Keratinocyte (primary cell): ENCODE measurements at places on chromosomes 13 and 19.
A peak's percentile ranks its signal among the peaks of the same experiment; 100 is the strongest.

DNA sequence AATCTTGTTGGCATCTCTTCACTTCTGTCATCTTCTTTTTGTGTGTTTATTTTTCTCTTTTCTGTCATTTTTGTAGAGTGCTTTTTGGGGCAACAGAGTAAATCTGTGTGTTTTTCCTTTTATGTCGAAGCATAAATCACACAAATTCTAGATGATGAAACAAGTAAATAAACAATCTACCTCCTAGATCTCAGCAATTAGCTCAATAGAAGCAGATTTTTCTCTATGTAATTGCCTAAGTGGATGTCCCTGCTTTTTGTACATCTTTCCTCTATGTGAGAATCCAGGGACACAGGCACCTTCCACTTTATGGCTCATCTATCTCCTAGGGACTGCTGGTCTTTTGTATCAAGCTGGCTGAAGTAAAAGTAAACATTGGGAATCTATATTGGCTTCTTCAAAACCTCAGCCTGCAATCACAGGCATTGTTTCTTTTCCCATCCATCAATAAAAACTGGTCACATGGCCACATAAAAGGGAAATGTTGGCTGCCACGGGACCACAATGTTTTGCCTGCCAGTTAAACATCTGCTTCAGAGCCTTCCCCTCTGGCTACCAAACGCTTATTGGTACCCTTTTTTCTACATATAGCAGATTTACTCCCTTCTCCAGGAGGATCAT is 323.8 kb downstream of the LMO7 start:
- no peaks in the 10 kb centered on the region for H3K36me3 ChIP-seq
- H3K4me3 ChIP-seq: no peak overlapping the region
- no peaks in the 10 kb centered on the region for H3K4me1 ChIP-seq
- no peak for DNase-seq

- no peak overlapping the region for H3K27ac ChIP-seq
- H3K36me3 ChIP-seq: no peaks in the 10 kb centered on the region
- no peak overlapping the region for H3K4me3 ChIP-seq
- no peaks in the 10 kb centered on the region for H3K27me3 ChIP-seq
- no peak for DNase-seq
These were observed 59.9 kb upstream of the ZNF85 start for GRCh38 chr19:20863176-20863575.

DNA sequence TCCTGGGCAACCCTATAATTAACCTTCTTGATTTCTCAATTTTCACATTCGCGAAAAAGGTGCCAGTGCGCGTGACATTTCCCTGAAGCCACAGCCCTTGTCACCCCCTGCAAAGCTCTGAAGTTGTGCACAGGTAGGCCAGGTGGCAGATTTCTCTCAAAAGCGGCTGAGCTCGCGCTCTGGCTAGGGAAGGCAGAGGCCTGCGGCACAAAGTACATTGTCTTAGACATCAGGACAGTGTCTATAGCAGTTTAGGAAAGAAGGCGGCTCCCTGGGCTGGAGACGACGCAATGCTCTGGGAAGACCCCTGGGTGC is 42.9 kb upstream of the ZNF14 start:
- H3K36me3 ChIP-seq: no peaks in the 10 kb centered on the region
- H3K27me3 ChIP-seq: no peaks in the 10 kb centered on the region
- peak overlapping the region; percentile 72 for H3K27ac ChIP-seq
- DNase-seq: no peak
- peak overlapping the region; percentile 85 for H3K4me3 ChIP-seq
- peaks cover 3% of the 10 kb centered on the region for H3K4me1 ChIP-seq

- no peaks in the 10 kb centered on the region for H3K4me1 ChIP-seq
- no peak overlapping the region for H3K27ac ChIP-seq
- H3K4me3 ChIP-seq: no peak overlapping the region
- H3K27me3 ChIP-seq: no peaks in the 10 kb centered on the region
- no peak for DNase-seq
- no peaks in the 10 kb centered on the region for H3K36me3 ChIP-seq
These were observed 465.1 kb upstream of the PCDH20 start for GRCh38 chr13:61880578-61881283.

DNA sequence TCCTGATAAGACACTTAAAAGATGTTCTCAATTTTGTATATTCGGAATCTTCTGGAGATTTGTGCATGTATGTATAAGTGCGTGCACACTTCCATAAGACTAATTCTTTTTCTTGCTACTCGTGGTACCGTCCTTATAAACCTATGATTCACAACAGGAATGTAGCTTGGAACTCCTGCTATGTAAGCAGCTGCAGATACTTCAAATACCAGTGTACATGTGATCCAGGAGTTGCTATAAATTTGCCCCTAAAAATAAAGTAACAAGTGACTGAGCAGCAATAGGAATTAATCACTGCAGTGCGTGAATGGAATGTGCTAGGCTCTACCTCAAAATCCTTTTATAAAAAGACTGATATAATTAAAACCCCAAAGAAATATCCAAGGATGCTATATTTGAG is 214.9 kb downstream of the KLF5 start:
- no peaks in the 10 kb centered on the region for H3K27me3 ChIP-seq
- DNase-seq: peak; percentile 45
- no peak overlapping the region for H3K4me3 ChIP-seq
- no peaks in the 10 kb centered on the region for H3K36me3 ChIP-seq

GRCh38 chr13:112065521-112065866 is 1.5 kb upstream of the SOX1 start:
- H3K27me3 ChIP-seq: peaks cover 84% of the 10 kb centered on the region
- no peak for DNase-seq
- H3K4me1 ChIP-seq: no peaks in the 10 kb centered on the region
- H3K27ac ChIP-seq: no peak overlapping the region
- H3K4me3 ChIP-seq: no peak overlapping the region

DNA sequence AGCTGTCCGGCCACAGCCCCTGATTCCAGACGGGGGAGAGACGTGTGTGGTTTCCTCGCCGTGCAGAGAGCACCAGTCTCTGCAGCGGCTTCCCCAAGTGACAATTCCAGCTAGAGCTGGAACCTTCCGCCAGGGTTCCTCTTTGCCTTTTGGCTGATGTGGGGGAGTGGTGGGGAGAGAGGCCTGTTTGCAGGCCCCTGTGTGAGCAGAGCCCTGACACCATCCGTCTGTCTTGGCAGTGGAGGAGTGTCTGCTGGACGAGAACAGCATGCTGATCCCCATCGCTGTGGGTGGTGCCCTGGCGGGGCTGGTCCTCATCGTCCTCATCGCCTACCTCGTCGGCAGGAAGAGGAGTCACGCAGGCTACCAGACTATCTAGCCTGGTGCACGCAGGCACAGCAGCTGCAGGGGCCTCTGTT is 25.0 kb downstream of the LAMP1 start:
- H3K4me3 ChIP-seq: no peak overlapping the region
- DNase-seq: no peak
- H3K36me3 ChIP-seq: peaks cover 27% of the 10 kb centered on the region
- H3K4me1 ChIP-seq: no peaks in the 10 kb centered on the region

DNA sequence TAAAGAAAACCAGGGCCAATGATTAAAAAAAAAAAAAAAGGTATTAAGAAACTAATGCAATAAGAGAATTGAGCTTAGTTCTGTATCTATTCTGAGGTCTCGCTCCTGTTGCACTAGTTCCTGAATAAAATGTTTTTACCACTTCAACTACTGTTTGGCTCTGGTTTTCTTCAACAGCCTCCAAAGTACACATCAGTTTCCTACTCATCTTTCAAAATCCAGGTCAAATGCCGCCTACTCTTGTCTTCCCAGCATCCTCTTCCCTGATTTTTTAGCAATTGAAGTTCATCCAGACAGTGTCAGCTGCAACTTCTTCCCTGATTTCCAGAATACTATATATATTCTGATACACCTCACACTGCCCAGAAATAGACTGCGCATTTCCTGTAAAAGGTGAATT is 1.4 kb upstream of the RCBTB1 start:
- peak overlapping the region; percentile 87 for H3K27ac ChIP-seq
- H3K27me3 ChIP-seq: no peaks in the 10 kb centered on the region
- no peak for DNase-seq
- H3K4me3 ChIP-seq: peak overlapping the region; percentile 54
- H3K36me3 ChIP-seq: no peaks in the 10 kb centered on the region

DNA sequence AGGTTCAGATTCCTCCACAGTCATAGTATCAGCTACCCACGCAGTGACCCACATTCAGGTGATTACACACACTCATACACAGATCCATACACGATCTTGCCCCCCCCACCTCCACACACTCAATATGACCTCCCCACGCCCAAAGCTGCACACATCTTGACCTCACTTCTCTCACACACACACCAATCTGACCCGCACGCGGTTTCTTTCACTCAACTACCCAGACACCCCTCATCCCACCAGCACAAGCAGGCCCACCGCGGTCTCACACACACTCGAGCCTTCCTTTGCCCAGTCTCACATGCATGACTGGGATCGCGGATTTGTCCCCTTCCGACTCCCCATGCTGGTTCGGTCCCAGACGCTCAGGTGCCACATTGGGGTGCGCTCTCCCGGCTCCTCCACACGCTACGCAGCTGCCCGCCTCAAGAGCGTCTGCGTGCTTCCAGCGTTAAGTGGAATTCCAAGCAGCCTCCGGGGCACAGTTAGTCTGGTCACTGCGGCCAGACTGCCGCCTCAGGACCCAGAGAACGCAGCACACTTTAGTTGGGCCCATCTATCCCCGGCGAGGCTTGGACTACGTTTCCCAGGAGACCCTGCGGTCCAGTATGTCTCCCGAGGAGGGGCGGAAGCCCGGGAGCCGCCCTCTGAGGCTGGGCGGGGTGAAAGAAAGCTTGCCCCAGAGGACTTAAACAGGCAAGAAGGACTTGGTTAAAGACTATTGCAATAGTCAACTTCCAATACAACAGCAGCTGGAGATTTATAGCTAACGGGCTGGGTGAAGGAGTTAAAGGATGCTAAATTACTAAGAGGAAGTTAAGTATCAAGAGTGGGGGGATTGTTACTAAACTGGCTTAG is 746 bp upstream of the ZNF345 start:
- H3K27ac ChIP-seq: peak overlapping the region; percentile 85
- peaks cover 8% of the 10 kb centered on the region for H3K36me3 ChIP-seq
- peak overlapping the region; percentile 70 for H3K4me3 ChIP-seq
- no peaks in the 10 kb centered on the region for H3K27me3 ChIP-seq

GRCh38 chr19:35307931-35308330 is 16.0 kb downstream of the MAG start:
- H3K4me1 ChIP-seq: no peaks in the 10 kb centered on the region
- H3K27me3 ChIP-seq: peaks cover 3% of the 10 kb centered on the region
- H3K27ac ChIP-seq: no peak overlapping the region
- H3K4me3 ChIP-seq: no peak overlapping the region

DNA sequence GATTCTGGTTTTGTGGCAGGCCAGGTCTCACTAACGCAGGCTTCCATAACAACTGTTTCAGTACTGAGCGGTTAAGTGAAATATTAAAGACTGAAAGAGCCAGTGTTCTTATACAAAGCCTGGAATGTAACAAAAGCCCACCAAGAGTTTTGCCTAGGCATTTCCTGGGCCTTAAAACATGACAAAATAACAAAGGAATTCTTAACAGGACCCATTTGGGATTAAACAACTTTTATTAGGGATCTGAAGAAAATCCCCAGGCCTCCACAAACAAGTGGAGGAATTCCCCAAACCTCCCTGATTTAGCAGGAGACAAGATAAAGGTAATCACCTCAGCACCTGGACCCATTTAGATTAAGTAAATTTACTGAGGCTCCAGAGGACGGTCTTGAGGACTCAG is 799.7 kb upstream of the SPRY2 start:
- H3K27ac ChIP-seq: no peak overlapping the region
- H3K4me1 ChIP-seq: no peaks in the 10 kb centered on the region
- DNase-seq: no peak

- no peaks in the 10 kb centered on the region for H3K4me1 ChIP-seq
- H3K27me3 ChIP-seq: no peaks in the 10 kb centered on the region
- no peak overlapping the region for H3K27ac ChIP-seq
- H3K4me3 ChIP-seq: no peak overlapping the region
These were observed 1726.0 kb downstream of the EFNB2 start for GRCh38 chr13:104809483-104809882.

GRCh38 chr19:58001895-58002369 is 688 bp downstream of the ZNF606 start:
- peaks cover 16% of the 10 kb centered on the region for H3K4me1 ChIP-seq
- peak overlapping the region; percentile 82 for H3K27ac ChIP-seq
- no peaks in the 10 kb centered on the region for H3K27me3 ChIP-seq
- peak overlapping the region; percentile 94 for H3K4me3 ChIP-seq

DNA sequence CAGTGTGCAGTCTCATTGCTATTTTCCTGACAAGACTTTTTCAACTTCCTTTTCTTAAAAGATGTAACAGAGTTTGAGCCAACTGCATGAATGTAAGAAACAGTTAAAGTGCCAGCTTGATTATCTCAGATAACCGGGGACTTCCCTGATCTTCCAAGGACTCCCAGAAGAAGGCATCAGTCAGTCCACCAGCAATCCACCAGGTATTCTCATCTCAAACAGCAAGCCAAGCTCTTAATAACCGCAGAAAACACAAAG is 350.1 kb downstream of the LIG4 start:
- no peak overlapping the region for H3K4me3 ChIP-seq
- H3K27ac ChIP-seq: no peak overlapping the region
- H3K27me3 ChIP-seq: peaks cover 38% of the 10 kb centered on the region
- H3K4me1 ChIP-seq: no peaks in the 10 kb centered on the region

- H3K36me3 ChIP-seq: no peaks in the 10 kb centered on the region
- H3K27me3 ChIP-seq: no peaks in the 10 kb centered on the region
- no peak overlapping the region for H3K4me3 ChIP-seq
- H3K27ac ChIP-seq: no peak overlapping the region
These were observed 9.7 kb downstream of the RASA3 start for GRCh38 chr13:114122591-114123211.

- DNase-seq: no peak
- H3K27me3 ChIP-seq: no peaks in the 10 kb centered on the region
- no peak overlapping the region for H3K4me3 ChIP-seq
- no peaks in the 10 kb centered on the region for H3K4me1 ChIP-seq
- H3K36me3 ChIP-seq: peaks cover 10% of the 10 kb centered on the region
These were observed 99.5 kb downstream of the KDM4B start for GRCh38 chr19:5068233-5069072.

DNA sequence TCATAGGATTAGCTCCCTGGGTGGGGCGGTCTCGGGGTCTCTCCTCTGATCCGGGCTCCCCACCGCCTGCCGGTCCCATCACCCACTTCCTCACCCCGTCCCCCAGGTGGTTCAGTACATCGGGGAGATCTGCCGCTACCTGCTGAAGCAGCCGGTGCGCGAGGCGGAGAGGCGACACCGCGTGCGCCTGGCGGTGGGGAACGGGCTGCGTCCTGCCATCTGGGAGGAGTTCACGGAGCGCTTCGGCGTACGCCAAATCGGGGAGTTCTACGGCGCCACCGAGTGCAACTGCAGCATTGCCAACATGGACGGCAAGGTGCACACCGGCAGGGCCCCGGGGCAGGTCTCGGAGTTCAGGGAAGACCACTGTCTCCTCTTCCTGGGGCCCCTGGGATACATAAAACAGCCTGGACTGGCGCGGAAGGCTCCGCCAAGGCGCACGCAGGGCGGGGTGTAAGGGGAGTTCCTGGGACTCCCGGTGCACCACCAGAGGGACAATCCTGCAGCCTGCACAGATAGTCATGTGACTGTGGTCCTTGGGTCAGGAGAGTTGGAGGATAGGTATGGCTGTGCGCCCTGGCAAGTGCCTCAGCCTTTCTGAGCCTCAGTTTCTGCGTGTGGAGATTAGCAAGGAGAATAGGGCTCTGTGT is 14.2 kb upstream of the PGLS start:
- no peak for DNase-seq
- no peaks in the 10 kb centered on the region for H3K4me1 ChIP-seq
